ACHN (cell line): ENCODE measurements at places on chromosomes 2 and 18.

DNA sequence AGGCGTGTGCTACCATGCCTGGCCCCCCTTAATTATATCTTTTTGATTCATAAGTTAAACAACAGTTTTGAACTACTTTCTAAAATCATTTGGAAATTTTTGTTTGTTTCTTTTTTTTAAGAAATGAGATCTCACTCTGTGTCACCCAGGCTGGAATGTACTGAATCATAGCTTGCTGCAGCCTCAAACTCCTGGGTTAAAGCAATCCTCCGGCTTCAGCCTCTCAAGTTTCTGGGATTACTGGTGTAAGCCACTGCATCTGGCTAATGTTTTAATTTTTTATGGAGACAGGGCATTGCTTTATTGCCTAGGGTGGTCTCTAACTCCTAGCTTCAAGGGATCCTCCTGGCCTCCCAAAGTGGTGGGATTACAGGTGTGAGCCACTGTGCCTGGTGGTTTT is 71.5 kb downstream of the BABAM2 start:
- peak; percentile 39 for DNase-seq

GRCh38 chr2:161358838-161359237 is 50.6 kb downstream of the PSMD14 start:
- DNase-seq, result no peak

DNA sequence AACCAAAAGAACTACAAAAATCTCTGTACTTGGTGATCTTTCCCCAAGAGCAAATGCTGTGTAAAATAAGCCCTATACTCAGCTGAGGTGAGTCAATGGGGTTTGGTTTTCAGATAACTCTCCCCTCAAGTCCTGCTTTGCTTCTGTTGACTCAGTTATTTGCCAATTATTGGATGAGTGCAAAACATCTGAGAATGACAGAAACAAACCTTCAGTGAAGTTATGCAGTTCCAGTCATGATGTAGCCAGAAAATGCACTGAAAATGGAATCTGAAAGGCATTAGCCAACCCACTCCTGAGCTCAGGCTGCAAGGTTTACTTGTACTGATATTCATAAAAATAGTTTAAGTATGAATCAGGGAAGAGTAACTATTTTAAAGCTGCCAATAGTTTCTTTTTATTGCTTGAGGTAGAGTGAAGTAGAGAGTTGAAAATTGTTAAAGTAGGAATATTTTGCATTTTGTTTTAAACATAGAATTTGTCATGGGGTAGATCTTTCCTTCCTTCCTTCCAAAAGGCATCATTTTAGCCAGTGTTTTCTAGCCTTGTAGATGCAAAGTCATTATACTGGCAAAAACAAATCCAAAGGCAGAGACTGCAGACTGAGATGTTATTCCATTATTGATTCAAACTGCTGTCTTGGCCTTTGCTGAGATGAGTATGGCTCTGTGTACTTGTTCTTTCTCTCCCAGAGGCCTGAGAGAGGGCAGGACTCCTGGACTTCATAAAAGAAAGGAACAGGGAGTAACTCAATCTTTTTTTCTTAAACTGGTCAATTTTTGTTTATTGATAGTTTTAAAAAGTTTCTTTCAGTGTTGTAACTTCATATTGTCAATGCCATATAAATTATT is 215.3 kb downstream of the RND3 start:
- DNase-seq, result peak; percentile 13

- DNase-seq, result no peak
These were observed 345.6 kb downstream of the MYCN start for GRCh38 chr2:16285813-16286510.

DNA sequence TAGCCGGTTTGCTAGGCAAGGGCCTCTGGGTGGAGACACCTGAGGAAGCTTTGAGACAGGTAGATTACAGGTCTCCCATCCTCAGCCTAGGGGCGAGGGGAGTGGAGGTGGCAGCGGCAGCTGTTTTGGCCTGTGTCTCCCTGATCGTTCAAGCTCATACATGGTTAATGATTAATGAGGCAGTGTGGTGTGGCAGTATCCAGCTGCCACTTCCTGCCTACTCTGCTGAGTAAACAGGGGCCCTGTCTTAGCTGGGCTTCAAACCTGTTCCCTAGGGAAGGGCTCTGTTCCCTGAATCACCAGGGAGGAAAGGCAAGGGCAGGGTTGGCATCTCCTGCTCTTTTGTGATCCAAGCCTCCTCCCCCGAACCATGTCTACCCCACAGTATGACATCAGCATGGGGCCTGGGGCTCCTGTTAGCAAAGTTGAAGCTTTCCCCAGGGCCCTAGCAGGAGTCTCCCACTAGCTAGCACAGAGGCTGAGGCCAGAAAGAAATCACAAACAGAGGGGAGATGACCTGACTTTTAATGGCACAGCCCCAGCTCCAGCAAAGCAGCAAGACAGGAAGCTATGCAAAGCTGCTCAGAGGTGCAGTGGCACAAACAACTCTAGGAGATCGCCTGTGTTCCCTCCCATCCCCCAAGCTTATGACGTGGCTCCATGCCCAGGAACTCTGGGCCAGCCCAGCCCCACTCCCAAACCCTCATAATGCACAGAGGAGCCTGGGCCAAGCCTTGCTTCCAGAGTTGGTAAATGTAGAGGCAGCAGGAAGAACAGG is 3.7 kb upstream of the TUBA4B start:
- peak; percentile 97 for DNase-seq

GRCh38 chr2:39007875-39008504 is 112.9 kb downstream of the SOS1 start:
- no peak for DNase-seq

DNA sequence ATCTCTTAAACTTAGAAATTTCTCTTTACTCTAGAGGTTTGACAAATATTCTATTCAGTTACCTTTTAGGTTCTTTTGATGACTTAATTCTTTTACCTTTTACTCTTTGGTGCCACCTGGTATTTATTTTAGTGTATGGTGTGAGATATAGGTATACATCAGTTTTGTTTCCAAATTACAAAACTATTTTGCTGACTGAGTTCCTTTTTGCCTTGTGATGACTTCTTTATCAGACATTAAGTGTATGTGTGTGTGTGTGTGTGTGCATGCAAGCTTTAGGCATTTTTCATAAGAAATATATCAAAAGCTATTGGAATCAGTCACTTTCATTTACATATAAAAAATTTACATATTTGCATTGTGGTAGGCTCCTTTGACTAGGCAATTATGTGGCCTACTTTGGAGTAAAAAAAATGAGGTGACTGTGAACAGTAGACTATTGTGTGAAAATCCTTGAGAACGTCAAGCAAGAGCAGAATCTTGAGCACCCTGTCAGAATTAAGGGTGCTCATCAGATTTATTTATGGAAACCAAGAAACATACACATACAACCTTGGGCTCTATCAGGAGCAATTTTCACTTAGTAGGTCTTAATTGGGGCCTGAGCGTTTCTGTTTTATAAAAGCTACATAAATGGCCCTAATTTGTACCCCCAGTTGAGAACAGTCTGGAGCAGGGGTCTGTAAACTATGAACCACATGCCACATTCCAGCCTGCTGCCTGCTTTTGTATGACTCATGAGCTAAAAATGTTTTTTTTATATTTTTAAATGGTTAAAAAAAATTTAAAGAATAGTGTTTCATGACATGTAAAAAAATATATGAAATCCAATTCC is 415.9 kb downstream of the SLC4A3 start:
- DNase-seq, result peak; percentile 34

DNA sequence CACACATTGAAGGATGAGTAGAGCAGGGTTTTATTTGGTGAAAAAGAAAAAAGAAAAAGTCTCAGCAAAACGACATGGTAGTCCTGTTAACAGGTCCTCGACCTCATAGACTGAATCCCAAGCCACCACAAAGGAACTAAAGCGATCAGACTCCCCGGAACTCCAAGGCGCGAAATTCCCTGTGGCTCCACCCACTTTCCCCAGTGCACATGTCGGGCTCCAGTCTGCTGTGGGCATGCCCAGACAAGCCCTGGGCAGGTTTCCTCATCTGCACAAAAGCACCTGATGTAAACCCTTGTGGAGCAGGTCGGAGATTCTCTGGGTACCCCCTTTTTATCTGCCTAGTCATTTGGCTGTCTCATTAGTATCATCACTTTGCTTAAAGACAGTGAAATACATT is 170.7 kb upstream of the FSIP2 start:
- no peak for DNase-seq

DNA sequence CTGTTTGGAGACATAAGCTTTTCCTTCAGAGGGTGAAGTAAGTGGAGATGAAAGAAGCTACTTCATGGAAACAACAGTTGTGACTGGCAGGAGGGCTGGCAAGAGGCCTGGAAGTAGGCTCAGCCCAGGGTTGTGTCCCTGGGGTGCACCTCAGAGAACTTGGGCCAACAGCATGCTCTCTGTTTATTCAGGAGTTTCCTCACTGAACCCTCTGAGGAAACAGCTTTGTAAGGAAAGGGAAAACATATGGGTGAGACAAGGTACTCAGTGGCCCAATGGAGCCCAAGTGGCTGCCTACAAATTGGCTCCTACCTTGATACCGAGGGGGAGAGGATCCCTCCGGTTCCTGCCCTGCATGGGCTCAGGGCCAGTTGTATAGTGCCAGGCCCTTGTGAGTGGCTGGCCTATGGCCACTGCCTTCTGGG is 115.5 kb upstream of the ITGA6 start:
- no peak for DNase-seq

- DNase-seq, result no peak
These were observed 11.8 kb upstream of the GPR17 start for GRCh38 chr2:127634066-127634617.

- DNase-seq, result no peak
These were observed 159.9 kb downstream of the LAMA3 start for GRCh38 chr18:23849141-23849540.

DNA sequence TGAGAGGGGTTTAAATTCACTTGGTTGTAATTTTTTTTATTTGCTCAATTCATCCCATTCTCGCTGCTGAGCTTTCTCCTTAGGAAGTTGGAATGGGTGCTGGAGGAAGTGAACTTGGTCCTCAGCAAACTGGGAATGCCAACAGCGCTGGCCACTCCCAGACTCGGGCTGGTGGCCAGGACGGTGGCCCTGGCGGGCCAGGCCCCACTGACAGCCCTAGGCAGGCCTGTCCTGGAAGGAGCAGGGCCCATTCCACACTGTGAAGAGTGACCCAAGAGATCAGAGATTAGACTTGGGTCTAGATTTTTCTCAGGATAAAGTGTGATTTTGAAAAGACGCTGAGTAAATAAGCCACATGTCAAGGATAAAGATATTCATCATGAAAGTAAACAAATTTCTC is 132.7 kb downstream of the HDAC4 start:
- no peak for DNase-seq

DNA sequence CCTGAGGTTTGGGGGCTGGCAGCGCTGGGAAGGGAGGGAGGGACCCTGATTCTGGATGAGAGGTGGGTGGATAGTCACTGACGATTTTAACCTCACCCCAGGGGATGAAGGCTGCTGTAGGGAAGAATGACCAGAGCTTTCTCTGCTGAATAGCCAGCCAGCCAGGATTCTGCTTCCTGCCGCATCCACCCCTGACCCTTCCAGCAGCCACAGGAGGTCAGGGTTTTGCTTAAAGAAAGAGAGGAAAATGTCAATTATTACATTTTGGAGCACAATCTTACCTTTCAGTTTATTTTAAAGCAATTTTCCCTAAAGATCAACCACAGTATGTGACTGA is 217.7 kb downstream of the GBX2 start:
- DNase-seq, result no peak
